ENCODE measurements at places on chromosomes 16 and 17.

DNA sequence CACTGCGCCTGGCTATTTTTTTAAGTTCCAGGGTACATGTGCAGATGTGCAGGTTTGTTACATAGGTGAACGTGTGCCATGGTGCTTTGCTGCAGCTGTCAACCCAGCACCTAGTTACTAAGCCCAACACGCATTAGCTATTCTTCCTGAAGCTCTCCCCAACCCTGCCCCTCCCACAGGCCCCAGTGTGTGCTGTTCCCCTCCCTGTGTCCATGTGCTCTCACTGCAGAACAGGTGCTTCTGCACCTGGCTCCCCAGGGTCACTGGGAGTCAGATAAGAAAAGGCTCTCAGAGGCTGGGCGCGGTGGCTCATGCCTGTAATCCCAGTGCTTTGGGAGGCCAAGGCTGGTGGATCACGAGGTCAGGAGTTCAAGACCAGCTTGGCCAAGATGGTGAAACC lies 6.2 kb downstream of the HASPIN start:
- DNase-seq, result no peak

DNA sequence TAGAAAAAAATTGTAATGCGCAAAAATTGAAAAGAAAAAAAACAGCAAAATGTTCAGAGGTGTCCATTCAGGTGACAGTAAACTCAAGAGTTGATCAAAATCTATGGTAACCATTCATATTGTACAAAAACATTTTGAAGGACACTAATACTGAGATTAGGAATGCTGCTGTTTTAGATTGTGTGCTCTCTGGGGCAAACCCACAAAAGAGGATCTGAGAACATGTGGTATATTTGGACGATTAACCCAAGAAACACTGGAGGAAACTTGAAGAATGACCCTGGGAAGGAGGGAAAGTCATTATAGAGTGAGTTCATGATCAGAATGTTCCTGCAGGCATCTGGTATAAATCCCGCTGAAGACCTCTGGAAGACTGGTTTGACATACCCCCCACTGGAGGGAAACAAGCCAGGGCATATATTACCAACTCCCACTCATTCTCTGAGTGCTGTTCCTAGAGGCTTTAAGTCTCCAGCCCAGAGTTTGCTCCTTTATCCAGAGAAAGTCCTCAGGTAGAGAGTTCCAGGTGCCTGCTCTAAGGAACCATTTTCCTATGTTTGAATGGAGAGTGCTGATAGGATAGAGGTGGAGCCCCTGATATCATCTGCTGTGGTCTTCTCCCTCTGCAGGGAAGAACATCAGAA lies 1.2 kb downstream of the KRTAP4-2 start:
- no peak for DNase-seq

DNA sequence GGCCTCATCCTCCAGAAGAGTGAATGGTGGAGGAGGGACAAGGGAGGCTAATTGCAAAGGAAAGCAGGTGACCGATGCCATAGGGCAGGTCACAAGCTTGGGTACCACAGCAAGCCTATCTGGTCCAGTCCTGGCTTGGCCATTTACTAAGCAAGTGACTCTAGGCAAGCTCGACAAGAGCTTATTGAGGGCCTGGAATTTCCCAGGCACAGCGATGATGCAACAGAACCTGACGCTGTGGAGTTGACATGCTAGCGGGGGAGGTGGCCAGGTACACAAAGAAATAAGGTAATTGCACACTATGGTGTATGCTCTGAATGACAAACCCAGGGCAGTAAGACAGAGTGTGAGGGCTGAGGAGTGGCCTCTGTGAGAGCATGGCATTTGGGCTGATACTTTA lies 98.5 kb downstream of the PGS1 start:
- DNase-seq, result no peak

- DNase-seq, result no peak
Observed at GRCh38 chr17:20256144-20256543, 211.2 kb downstream of the LGALS9B start.

- no peak for DNase-seq
Observed at GRCh38 chr17:50578173-50578572, 17.7 kb downstream of the CACNA1G start.

DNA sequence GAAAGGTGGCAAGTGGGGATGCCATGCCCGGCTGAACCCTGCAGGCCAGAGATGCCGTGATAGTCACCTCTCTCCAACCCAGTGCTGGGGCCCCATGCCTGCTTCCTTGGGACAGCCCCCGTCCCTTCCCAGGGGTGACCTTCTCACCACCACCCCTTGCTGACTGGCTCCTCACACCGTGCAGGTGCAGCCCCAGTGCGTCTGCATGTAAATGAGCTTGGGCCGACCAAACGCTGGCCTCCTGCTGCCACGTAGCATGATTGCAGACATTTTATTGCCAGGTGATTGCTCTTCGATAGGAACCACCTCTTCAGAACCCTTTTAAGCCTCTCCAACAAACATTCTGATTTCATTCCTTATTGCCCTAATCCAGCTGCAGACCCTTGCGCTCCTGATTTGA lies 32.5 kb downstream of the ASIC2 start:
- no peak for DNase-seq

DNA sequence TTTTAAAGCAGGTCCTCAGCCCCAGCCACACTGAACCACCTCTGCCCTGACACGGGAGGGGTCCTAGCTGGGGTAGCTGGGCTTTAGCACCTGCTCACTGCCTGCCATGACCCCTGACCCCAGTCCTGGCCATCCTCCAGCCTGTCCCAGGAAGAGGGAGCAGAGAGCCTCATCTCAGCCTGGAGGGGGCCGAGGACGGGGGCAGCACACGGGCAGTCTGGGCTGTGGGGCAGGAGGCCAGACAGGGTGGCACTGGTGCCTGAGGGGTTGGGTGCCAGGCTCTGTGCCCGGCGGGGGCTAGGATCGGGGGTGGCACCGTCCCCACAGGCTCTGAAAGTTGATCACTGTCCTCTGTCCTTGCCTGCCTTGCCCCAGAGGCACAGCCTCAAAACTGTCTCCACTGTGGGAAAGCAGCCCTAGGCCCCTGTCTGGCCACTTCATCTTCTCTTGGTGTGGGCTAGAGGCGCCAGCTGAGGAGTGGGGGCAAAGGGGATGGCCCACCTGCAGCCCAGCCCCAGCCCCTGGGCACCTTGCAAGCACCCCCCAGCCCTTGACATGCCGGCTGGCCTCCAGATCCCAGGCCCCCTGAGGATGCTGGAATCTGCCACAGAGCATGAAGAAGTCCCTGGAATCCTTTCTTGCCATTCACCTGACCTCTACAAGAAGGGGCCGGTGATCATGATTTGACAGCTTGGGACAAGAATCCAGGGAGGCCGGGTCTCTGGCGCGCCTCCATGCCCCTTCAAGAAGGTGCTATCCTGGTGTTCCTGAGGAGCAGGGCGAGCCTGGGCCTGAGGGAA lies 15.7 kb downstream of the ENDOV start:
- no peak for DNase-seq

- DNase-seq, result no peak
Observed at GRCh38 chr16:73036074-73036826, 11.7 kb downstream of the ZFHX3 start.

DNA sequence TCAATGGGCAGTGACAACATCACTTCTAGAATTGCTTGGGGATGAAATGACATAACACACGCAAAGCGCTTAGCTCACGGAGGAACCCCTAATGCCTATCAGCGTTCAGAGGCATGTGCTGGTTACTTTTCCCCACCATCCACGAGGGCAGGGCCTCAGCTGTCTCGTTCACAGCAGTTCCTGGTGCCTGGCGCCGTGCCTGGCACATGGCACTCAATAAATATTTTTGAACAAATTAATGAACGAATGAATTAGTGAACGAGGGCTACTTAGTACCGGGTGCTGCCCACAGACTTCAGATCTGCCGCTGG lies 14.1 kb upstream of the CIBAR2 start:
- no peak for DNase-seq
